ENCODE measurements at places on chromosomes 1 and 21.
A peak's percentile ranks its signal among the peaks of the same experiment; 100 is the strongest.

- no peak for DNase-seq
These were observed 389.8 kb upstream of the LYPLAL1 start for GRCh38 chr1:218783916-218784315.

- DNase-seq, result no peak
These were observed 456.8 kb downstream of the SETD4 start for GRCh38 chr21:35603494-35603893.

DNA sequence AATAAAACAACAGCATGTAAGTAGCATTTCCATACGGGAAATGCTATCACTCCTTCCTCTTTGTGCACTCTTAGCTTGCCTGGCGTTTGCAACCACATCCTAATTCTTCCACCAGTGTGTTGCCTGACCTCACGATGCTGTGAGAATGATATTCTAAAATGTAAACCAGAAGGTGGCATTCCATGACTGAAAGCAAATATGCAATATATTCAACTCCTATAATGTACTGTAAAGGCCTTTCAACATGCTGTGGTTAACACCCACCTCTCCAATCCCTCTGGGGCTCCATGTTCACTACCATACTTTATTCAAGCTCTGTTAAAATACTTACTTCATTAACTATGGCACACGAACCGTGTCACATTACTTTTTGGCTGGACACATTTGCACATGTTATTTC lies 420.6 kb upstream of the DEPDC1 start:
- DNase-seq, result no peak

- no peak for DNase-seq
These were observed 6.4 kb upstream of the E2F2 start for GRCh38 chr1:23537296-23537973.

- no peak for DNase-seq
These were observed 3.6 kb upstream of the HENMT1 start for GRCh38 chr1:108664481-108664880.

- no peak for DNase-seq
These were observed 51.0 kb upstream of the GORAB start for GRCh38 chr1:170481000-170481399.

DNA sequence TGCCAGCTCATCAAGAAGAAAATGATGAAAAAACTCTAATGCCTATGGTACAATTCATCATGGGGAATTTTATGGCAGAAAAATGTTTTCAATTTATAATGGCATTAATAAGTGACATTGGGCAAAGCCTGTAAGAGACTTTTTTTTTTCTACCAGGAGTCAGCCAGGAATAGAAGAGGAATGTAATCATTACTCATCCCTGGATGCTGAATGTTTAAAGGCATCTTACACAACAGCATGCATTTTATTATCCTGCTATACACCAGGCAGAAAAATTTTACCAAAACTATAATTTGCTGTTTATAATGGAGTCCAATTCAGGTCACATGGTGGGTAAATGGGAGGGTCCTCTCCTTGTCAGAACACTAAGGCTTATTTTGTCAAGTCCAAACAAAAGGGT lies 189.9 kb upstream of the BEND5 start:
- peak; percentile 72 for DNase-seq

- no peak for DNase-seq
These were observed 293.8 kb downstream of the TTLL7 start for GRCh38 chr1:83705091-83705490.

DNA sequence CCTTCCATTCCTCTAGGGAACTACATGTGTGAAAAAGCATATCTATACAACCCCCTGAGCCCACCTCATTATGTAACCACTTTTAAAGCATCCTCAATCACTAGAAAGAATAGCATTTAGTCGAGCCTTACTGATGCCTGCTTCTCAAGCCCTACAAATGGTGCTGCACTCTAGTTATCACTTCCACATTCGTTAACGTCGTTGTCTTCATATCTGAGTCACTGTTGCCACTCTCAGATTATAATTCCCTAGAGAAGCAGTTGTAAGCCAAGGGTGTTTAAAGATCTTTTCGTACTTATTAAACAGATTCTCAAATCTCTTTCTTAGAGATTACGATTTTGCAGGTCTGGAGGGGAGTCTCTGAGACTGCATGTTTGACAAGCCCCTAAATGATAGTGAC lies 16.5 kb downstream of the ATP1B1 start:
- DNase-seq, result no peak

DNA sequence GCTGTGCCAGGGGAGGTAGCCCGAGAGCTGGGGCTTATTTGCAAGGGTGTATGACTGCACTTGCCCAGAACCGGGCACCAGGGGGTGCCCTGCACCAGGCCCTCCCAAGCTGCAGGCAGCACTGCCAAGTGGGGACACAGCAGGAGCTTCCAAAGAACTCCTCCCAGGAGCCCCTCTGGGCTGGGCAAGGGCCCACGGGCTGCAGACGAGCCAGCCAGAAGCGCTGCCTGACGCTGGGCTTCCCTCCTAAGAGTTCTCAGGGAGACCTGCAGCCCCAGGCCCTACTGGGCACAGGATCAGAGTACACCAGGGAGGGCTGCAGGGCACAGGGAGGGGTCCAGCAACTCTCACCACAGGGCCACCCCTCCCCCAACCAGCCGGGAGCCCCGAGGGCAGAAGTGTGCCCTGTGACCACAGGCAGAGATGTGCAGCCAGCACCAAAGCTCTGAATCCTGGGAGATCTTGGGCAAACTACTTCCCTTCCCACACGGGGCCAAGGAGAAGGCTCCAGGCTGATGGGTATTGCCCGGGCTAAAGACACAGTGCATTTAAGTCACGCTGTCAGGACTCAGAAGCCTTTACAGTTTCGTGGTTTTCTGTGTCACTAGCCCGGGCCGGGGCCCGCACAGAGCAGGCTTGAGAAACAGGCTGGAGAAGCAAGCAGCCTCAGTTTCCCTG lies 63.4 kb downstream of the KCNAB2 start:
- DNase-seq, result peak; percentile 74

DNA sequence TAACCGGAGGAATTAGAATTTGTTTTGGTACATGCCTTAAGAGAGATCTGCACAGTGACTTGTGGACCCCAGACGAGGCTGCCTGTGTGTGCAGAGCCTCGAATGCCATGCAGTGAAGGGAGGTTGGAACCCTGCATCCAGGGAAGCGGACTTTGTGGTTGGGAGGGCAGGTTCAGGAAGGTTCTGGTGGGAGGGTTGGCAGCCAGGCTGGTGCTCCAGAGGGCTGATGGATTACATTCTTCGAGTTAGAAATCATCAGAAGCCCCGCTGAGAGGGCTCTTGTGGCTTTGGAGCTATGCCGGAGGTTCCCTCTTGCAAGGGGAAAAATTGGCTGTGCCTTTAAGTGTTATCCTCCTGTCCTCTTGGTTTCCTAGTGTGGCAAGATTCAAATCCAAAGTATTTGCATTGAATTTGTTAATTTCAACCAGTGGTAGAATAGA lies 21.1 kb downstream of the ROR1 start:
- no peak for DNase-seq

DNA sequence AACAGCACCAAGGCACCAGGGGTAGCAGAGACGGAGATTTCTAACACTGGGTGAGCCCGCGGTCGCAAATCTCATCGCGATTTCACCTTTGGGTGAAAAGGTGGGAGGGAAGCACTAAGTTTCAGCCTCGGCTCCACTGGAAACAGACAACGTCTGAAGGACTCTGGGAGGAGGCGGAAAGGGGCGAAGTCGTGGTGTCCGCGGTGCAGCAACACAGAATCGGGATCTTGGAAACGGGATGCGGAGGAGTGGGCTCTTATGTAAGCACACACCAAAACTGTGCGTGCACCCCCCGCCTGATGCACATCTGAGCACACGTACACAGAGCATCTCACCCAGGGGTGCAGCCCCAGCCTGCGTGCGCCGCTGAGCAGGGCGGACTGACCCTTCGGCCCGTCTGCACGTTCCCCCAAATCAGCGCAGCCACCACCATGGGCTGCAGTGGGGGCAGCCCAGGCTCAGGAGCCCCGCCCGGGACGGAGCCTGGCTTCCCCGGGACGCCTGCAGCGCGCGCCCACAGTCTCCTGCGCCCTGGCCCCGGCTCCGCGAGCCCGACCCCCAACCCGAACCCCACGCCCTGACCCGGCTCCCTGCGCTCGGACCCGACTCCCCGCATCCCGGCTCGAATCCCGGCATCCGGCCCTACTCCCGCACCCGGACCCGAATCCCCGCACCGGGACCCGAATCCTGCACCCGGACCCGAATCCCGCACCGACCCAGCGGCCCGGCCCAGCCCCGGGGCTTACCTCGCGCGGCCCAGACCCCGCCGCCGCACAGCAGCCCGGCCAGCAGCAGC lies 670 bp downstream of the CLSTN1 start:
- peak; percentile 29 for DNase-seq

DNA sequence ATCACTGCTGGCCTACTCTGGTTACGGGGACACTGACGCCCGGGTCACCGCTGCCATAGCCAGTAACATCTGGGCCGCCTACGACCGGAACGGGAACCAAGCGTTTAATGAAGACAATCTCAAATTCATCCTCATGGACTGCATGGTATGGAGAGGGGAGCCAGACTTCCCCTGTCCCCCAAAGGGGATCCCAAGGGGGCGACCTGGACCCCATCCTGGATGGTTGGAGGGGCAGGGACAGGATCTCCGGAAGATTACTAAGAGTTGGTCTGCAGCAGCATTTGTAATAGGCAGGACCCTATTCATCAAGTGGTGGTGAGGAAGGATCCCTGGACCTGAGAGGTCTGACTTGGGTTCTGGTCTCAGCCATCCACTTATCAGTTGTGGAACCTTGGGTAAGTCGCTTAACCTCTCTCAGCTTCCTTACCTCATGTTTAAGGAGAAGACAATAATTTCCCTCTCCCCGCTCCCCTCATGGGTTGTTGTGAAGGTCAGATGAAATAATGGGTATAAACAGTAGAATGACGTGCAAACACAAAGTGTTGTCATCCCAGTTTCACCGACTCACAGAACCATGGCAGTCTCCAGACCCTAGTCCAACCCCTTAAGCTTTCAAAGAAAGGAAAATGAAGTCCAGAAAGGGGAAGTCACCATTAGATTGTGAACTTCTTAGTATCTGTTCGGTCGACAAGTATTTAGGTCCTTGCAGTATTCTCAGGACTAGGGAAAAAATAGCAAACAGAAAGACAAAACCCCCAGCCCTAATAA lies 883 bp downstream of the LAMTOR2 start:
- no peak for DNase-seq

- DNase-seq, result no peak
These were observed 18.5 kb upstream of the TBX15 start for GRCh38 chr1:119006406-119007279.

DNA sequence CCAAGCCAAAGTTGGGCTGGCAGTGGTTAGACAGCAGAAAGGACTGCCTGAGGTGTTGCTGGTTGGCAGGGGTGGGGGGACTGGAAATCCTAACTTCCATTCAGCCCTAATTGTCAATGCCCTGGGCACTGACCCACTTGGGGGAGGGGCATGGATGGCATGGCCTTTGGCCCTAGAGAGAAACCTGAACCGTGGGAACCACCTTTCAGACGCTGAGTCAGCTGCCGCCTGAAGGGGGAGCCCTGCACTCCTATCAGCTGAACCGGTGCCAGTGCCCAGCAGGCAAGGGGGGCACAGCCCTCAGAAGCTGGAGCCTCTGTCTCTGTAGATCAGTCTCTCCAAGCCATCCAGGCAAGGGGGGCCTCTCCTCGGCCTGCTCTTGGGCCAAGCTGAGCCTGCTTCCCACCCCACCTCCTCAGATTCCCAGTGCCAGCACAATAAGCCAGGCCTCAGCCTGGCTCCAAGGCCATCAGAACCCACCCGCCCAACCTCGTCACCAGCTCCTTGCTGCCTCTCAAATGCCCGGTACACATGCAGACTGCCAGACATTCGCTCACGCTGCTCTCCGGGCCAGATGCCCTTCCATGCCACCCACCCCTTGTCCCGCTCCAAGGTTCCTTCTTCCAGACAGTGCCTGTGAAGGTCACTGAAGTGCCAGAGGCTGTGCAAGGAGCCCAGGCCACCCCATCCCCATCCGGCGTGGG lies 11.6 kb downstream of the TINAGL1 start:
- peak; percentile 65 for DNase-seq

DNA sequence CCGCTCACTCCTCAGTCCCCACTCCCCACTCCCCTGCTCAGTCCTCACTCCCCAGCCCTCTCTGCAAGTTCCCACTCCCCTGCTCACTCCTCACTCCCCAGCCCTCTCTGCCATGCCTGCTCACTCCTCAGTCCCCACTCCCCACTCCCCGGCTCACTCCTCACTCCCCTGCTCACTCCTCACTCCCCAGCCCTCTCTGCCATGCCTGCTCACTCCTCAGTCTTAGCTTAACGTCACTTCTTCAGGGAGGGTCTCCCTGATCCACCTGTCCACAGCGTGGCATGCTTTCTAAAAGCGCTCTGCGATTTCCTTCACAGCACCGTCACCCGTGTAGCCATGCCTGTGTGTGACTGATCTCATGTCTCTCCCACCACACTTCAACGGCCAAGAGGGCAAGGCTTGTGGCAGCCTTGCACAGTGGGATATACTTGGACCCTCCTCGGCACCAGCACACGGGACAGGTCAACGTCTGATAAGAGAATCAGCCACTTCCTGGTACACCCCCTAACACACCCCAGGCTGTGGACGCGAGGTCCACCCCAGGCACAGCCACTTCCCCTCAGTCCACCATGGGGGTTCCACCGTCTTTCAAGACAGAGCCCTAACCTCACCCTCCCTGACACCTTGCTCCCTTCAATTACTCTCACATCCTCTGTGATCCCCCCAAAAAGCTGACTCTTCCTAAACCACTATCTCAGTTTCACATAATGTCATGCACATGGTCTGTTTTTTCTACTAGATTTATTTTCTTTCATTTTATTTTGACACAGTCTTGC lies 14.0 kb downstream of the PRDM15 start:
- no peak for DNase-seq
